ENCODE measurements at places on chromosomes 1 and 21.

- DNase-seq, result no peak
These were observed 847 bp downstream of the ADORA1 start for GRCh38 chr1:203128431-203128715.

DNA sequence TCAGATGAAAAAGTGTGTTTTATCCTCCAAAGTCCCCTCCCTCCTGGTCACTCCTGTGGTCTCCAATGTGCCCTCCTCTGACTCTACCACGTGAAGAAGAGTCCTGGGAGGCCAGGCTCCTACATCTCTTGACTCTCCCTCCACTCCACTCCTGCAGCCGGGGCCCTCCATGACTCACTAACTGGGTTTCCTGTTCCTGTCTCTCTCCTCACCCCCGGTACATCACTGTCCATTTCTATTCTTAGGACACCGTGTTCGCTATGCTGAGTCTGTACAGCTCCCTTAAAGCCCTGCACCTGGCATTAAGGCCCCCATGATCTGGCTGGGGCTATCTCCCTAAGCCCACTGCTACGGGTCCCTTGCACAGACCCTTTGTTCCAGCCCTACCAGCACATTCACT is 93.4 kb downstream of the BCAR3 start:
- no peak for DNase-seq

- DNase-seq, result no peak
These were observed 242.9 kb downstream of the HHAT start for GRCh38 chr1:210571356-210572284.

- no peak for DNase-seq
These were observed 3.0 kb downstream of the ADPRS start for GRCh38 chr1:36091698-36092097.

- DNase-seq, result no peak
These were observed 119.8 kb downstream of the PLA2G4A start for GRCh38 chr1:186948535-186948934.

DNA sequence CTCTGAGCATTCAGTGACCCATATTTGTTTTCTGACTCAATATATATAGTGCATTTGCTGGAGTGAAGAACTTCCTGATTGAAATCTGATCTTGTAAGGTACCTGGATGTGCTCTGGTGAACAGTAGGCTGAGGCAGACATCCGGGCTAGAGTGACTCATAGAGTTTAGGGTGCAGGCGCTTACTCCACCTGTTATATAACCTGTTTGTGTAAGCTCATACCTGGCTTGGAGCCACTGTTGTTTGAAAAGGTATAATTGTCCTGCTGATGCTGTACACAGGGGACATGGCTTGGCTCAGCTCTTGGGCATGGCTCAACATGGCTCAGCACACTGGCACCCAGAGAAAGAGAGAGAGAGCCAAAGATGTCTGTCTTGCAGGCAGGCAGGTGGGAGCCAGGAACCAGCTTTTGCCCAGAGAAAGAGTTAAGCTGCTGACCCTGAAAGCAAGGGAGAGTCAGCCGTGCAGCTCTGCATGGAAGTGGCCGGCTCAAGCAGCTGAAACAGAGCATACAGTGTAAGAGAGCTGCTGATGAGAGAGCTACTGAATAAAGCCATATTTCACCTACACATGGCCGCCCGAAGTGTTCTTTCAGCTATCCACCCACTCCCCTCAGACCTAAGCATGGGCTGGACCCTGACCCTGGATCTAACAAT is 43.2 kb downstream of the GJA5 start:
- DNase-seq, result no peak

- DNase-seq, result no peak
These were observed 184.1 kb downstream of the RASAL2 start for GRCh38 chr1:178277793-178278530.

GRCh38 chr1:232432313-232432712 is 197.6 kb downstream of the SIPA1L2 start:
- no peak for DNase-seq
